ENCODE measurements at places on chromosomes 2 and 18.

GRCh38 chr2:173969886-173970285 lies 4.7 kb upstream of the SP3 start:
- no peak for DNase-seq

- DNase-seq = no peak
Observed at GRCh38 chr2:189628817-189629530, 32.3 kb upstream of the ASNSD1 start.

GRCh38 chr2:236298924-236299475 lies 34.8 kb upstream of the ASB18 start:
- no peak for DNase-seq

GRCh38 chr2:201072201-201072530 lies 365 bp downstream of the NDUFB3 start:
- DNase-seq = peak; percentile 8

DNA sequence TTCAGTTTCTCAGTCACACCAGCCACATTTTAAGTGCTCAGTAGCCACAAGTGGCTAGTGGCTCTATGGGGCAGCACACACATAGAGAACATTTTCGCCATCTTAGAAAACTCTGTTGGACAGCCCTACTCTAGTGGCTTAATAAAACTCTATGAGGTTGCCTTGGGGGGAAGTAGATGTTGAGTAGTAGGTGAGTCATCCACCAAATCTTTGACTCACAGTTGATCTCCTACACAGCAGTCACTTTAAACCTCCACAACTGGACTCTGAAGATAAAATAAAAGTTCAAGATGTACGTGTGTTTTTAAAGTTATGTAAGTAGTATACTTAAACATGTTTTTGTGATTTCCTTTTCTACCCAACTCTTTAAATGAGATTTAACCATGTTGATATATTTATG lies 379.0 kb downstream of the SETBP1 start:
- DNase-seq = peak; percentile 41

GRCh38 chr2:178419123-178419522 lies 31.9 kb downstream of the PRKRA start:
- no peak for DNase-seq

GRCh38 chr2:60998628-60999545 lies 18.6 kb upstream of the PEX13 start:
- DNase-seq = peak; percentile 45

DNA sequence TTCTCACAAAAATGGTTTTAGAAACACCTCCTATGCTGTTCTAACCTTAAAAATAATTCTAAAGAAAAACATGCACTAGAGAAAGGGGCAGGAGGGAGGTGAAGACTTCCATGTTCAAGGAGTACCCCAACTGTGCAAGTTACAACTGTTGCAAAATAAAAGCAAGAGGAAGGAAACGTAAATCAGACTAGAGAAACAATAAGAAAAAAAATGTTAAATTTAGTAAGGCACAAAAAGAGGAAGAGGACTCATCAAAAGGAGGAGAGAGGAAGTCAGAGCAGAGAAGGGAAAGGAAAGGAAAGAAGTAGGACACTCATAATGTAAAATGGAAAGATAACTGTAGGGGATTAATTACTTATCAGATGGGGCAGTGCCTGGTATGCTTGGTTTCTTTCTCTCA lies 34.1 kb downstream of the RAPH1 start:
- DNase-seq = no peak

GRCh38 chr2:222946700-222947287 lies 86.0 kb downstream of the ACSL3 start:
- no peak for DNase-seq

DNA sequence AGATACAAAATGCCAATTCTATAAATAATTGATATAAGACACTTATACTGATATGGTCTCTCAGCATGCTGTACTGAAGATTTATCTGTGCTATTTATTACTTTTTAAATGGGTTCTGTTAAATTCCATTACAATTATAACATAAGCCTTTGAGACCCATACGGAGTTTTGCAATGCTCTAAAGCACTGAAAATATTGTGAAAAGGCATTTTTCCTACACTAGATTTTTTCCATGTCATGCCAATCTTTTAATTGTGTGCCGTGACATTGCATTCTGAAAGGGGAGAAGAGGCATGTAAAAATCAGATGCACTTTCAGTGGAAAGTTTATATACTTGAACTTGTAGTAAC lies 46.5 kb downstream of the EFEMP1 start:
- DNase-seq = no peak

DNA sequence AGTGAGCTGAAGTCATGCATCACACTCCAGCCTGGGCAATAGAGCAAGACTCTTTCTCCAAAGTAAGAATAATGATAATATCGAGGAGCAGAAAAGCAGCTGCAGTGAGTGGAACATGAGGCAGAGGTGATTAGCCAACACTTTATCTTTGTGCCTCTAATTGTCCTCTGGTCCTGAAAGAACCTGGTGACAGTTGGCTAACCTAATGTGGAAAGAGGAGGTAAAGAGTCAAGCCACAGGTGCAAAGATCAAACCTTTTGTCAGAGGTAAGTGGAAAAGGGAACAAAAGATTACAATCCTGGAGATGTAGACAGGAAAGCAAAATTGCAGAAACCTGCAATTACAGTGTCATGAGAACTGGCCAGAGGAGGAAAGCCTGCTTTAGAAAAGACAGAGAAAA lies 53.5 kb upstream of the LCLAT1 start:
- no peak for DNase-seq

DNA sequence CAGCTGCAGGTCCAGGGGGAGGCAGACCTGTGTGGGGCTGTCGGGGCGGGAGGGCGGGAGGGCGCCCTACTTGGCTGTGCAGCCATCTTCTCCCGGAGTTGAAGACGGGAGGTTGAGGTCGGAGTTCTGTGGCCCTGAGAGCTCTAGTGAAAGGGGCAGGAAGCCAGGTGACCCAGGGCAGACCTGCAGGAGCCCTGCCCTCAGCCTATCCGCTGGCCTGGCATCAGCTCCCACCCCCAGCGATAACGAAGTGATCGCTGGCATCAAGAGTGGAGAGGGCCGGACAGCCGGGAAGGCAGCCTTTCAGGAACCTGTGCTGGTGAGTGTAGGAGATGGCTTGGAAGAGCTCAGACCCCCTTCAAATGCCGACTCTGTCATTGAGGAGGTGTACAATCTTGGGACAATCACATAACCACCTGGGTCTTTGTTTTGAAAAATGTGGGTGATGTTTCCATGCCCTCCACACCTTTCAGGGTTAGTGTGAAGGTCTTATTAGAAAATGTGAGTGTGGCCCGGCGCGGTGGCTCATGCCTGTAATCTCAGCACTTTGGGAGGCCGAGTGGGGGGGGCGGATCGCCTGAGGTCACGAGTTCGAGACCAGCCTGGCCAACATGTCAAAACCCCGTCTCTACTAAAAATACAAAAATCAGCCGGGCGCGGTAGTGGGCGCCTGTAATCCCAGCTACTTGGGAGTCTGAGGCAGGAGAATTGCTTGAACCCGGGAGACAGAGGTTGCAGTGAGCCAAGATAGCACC lies 1.3 kb downstream of the ARHGEF4 start:
- DNase-seq = no peak
